ENCODE measurements at places on chromosomes 12 and 14. TPM values are rescaled to one million over a fixed set of nuclear protein-coding genes. Genes with fewer than 3 reads are reported as not detected.

- DNase-seq, result no peak
Measured at GRCh38 chr14:36019126-36019525, 157.4 kb downstream of the PTCSC3 start.

- DNase-seq, result no peak
Measured at GRCh38 chr14:20440465-20440864, 4.5 kb upstream of the KLHL33 start.

DNA sequence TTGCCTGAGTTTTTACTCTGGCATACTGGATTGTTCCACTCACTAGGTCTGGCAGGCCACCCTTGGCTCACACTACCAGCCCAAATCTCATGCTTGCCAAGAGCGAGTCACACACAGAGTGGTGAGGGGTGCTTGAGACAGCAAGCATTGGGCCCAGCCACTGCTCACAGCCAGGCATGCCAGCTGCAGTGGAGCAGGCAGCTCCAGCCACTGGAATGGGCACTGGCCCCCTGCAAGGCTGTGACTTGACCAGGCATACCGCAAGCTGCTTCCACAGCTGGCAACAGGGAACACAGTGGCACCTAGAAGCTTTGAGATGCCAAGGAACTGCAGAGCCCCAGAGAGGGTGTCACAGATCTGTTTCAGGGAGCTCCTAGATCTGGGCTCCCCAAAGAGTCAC is 488.5 kb downstream of the LRFN5 start:
- DNase-seq, result no peak

TCTN2 gene
- 7.5 TPM for polyA plus RNA-seq

NGB gene
- polyA plus RNA-seq, result 28.3 TPM

GRCh38 chr12:88334271-88334670 is 192.2 kb downstream of the TMTC3 start:
- no peak for DNase-seq

DNA sequence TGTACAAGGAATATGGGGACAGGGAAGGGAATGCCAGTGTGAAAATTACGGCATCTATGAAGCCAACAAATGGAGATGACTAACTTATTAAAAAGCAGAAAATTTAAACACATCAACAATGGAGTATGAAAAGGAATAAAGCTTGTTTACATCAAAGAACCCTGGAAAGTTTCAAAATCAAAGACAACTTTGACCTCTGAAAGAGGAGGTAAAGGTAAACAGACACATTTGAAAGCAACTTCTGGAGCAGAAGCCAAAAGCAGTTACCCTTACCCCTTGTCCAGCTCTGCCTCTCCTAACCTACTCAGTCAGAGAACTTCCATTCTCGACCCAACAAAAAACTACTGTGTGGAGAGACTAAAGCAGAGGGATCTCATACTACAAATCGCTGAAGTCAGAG is 184.3 kb downstream of the DUSP6 start:
- DNase-seq, result no peak

GRCh38 chr12:2291182-2291832 is 238.5 kb downstream of the CACNA1C start:
- DNase-seq, result no peak

DNA sequence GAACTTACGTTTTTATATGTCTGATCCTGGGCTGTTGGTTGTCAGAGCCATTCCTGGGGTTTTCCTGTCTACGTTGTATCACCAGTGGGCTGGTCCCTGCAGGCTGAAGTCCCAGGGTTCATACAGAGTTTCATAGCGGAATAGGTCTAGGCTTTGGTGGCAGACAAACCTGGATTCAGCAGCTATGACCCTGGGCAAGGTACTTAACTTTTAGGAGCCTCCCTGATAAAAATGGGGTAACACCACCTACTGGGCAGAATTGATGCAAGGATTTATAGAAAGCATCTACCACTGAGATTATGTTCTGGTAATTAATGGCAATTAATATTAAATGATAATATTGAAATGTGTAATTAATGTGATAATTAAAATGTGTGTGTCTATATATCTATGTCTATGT is 141.2 kb downstream of the SYNE2 start:
- no peak for DNase-seq

ZDHHC22 gene
- polyA plus RNA-seq, result 30.2 TPM

DNA sequence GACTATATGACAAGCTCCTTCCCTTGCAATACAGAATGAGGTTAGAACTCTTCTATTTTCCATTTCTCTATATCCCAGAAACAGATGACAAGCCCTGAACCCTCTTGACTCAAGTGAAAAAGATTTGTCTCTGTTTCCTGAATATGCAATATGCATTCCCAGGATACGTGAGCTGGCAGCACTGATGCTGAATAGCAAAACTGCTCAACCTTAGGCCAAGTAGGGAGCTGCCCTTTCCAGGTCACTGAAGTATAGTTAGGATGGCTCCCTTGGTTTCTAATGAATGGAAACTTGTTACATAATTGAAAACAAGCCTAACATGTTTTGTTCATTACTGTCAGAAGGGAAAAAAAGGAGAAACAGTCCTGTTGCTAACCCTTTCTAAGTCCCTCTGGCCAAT is 47.9 kb upstream of the PLEKHG7 start:
- DNase-seq, result no peak

GRCh38 chr12:3491938-3492792 is 1.2 kb downstream of the PRMT8 start:
- DNase-seq, result peak; percentile 79

DCAF11 gene
- 125 TPM for polyA plus RNA-seq

SDR9C7 gene
- not detected for polyA plus RNA-seq

GRCh38 chr12:109938947-109939346 is 38.9 kb downstream of the TCHP start:
- no peak for DNase-seq
